ENCODE measurements at places on chromosomes 13 and 19.
A peak's percentile ranks its signal among the peaks of the same experiment; 100 is the strongest.

DNA sequence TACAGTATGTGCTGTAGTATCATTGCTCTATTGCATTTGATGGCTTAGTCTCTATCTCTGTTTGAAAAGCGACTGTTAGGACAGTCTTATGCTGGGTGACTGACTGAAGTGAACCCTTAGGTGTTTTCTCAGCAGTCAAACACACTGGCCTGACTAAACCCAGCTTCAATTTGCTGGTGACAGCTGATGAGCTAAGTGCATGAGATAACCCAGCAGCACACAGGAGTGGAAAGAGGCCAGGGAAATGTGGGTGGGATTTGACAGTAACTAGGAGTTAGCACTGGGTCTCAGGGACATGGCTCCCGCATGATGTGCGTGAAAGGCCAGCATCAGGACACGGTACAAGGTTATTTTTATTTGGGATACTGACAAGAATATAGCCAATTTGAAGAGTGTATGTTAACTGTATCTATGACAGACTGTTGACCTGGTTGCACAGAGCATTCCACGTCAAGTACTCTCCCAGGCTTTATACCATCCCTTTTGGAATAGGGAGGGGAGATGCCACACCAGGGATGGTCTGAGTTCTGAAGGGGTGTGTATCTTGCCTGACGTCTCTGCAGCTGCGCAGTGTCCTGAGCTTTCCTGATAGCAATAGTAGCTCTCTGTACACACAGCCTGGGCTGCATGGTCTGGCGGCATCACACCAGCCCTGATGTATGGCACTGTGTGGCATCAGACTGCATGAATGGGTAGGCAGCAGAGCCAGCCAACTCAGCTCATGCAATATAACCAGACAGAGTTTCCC, 144.8 kb downstream of the FLT1 start:
- DNase-seq = no peak

DNA sequence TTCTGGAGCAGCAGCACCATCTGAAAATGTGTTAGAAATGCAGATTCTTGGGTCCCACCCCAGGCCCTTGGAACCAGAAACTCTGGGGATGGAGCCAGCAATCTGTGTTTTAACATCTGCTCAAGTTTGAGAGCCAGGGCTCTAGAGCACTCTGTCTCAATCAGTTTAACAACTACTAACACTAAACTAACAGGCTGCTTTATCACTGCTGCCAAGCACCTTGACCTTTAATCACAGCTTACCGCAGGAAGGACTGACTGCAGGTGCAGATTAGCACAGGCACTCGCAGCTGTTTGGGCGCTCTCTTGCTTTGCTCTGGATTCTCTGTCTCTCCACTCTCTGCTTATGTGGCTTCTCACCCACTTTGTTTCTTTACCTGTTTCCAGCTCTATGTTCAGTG, 163.5 kb downstream of the MTUS2 start:
- no peak for DNase-seq

- no peak for DNase-seq
Measured at GRCh38 chr13:82447416-82448077, 1434.7 kb downstream of the SLITRK1 start.

GRCh38 chr13:44044547-44045179, 165.0 kb downstream of the LACC1 start:
- DNase-seq = no peak

DNA sequence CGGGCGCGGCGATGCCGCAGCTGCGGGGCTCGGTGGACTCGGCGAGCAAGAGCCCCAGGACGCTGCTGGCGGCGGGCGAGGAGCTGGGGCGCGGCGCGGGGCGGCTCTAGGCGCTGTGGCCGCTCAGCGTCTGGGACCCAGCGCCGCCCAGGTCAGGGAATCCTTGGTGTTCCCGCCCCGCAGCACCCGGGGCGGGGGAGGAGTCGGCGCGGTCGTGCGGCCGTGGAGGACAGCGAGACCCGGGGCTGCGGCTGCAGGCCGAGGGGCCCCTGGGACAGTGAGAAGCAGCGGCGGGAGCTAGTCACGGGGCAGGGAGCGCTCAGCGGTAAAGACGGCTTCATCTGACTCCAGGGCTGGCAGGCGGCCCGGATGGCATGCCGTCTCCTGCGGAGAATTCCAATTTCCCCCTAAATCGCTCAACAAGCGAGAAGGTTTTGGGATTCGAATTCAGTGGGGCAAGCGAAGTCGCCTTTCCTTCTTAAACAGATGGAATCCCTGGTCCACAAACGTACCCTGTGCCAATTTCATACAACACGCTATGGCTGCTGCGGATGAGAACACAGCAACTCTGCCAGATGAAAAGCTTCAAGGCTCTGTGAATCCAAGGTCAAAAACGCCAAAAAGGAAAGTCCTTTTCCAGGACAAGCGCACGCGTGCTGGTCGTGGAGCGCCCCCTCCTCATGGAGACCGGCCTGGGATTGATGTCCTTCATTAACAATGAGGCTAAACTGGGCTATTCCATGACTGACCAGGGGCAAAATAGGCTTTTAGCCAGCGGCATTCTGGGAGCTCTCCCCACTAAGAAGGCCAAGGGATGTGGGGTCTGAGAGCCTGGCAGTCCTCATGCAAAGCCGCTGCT, 4.2 kb upstream of the ZSCAN4 start:
- peak; percentile 82 for DNase-seq

DNA sequence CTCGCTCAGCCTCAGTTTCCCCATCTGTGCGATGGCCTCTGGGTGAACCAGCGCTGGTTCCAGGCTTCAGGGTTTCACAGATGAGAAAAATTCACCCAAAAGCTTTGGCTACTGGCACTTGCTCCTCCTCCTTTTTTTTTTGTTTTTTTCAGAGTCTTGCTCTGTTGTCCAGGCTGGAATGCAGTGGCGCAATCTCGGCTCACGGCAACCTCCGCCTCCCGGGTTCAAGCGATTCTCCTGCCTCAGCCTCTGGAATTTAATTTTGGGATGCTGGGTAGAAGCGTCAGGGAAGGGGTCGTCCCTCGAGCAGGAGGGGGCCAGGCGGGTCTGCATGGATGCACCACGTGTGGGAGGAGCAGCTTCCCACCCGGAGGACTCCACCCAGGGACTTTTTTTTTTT, 7.0 kb downstream of the PRSS57 start:
- DNase-seq = no peak

- DNase-seq = no peak
Measured at GRCh38 chr13:32225481-32225931, 89.7 kb downstream of the ZAR1L start.

Measured in nephron progenitor cell (in vitro differentiated cells).